T-helper 17 cell (primary cell): ENCODE measurements at places on chromosomes 4 and X. TPM values are rescaled to one million over a fixed set of nuclear protein-coding genes. Genes with fewer than 3 reads are reported as not detected.
A peak's percentile ranks its signal among the peaks of the same experiment; 100 is the strongest.

The SERPINA7 gene
- not detected for total RNA-seq

The RTL5 gene
- 2.7 TPM for total RNA-seq

The FOXR2 gene
- total RNA-seq: not detected

The PPEF2 gene
- total RNA-seq: 0.15 TPM

The CXCL3 gene
- 1.5 TPM for total RNA-seq

The FSTL5 gene
- not detected for total RNA-seq

The HS6ST2 gene
- total RNA-seq: not detected

The ZMAT1 gene
- total RNA-seq: 18.0 TPM

The GAGE12E gene
- total RNA-seq: not detected

DNA sequence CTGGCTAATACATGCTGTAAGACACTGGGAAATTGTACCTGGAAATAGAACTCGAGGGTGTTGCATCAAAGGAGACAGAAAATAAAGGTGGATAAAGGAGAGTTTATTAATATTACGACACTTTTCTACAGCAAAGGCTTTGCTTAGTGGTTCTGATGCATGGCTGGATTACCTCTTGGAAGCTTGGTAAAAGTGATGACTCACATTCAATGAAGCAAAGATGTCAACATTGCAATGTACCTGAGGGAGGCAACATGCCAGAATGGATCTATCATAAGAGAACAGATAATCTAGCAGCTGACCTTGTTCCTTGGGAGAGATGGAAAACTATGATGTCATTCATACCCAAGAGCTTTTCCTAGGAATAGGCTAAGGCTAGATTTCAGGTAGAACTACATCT lies 735.1 kb upstream of the DIAPH2 start:
- DNase-seq: no peak

DNA sequence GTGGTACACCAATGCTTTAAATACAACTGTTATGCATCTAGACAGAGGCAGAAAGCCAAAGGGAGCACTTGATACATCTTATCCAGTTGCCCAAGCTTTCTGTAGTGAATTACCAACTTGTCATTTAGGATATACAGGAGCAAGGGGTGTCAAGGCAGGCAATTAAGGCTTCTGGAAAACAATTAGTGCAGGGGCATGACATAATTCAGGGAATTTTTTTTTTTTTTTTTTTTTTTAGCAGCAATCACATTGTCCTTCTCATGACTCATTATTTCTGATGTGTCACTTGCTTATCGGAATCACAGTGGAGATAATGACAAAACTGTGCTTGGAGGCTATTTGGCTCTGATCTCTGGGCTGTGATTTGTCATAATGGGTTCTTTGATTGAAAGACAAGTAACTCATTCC lies 259.5 kb downstream of the ARHGAP24 start:
- no peak for DNase-seq

DNA sequence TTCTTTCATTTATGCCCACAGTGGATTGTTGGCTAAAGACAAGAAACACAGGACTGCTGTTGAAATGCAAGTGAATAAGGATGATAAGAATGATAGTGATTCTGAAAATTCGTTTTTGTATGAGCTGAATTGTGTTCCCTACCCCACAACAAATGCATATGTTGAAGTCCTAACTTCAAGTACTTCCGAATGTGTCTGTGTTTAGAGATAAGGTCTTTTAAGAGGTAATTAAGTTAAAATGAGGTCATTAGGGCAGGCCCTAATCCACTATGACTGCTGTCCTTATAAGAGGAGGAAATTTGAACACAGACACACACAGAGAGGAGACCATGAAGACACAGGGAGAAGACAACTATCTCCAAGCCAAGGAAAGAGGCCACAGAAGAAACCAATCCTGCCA lies 126.6 kb upstream of the ACSL4 start:
- DNase-seq: no peak

DNA sequence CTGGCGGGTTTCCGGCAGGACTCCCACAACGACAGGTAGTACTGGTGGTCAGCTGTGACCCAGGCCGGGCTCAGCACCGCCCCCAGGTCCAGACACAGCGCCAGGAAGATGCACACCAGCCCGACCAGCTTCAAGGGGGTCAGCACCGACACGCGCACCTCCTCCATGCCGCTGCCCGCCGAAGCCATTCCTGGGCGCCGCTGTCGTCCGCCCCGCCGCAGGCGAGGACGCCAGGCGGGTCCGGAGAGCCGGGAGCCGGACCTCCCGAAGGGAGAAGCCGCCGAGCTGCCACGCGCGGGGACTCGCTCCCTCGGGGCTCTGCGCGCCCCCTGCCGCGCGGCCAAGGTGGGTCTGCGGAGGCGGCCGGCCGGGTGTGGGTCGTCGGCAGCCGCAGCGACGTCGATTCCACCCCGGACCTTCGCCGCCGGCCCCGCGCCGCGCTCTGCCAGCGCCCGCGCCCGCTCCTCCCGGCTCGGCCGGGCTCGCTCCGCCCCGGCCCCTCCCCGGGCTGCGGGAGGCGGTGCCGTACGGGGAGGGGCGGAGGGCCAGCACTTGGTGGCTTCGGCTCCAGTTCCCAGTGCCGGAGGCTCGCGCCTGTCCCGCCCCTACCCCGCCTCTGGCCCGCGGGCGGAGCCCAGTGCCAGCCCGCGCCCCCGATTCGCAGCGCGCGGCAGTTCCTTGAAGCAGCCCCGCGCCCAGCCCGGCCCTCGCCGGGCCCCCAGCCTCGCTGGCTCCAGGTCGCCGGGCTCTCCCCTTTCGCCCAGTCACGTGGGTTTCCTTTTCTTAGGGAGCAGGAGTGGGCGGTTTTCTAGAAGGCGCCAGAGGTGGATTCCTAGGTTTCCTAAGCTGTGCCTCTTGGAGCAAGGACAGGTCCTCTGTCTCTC lies at the start of gene TMEM47:
Gene TMEM47 (minus strand): TSS at position 444 of the 884 bp plus-strand sequence. CDS start 256 bp downstream, at position 188.
- no peak for DNase-seq

- no peak for DNase-seq
These were observed 1383.3 kb downstream of the FAM133A start for GRCh38 chrX:95057341-95057740.

- DNase-seq: no peak
These were observed 17.4 kb downstream of the FHDC1 start for GRCh38 chr4:152953514-152953913.

GRCh38 chrX:37455381-37455780 lies 106.2 kb downstream of the PRRG1 start:
- no peak for DNase-seq

GRCh38 chrX:154827194-154828015 lies 7.1 kb downstream of the SMIM9 start:
- DNase-seq: no peak

DNA sequence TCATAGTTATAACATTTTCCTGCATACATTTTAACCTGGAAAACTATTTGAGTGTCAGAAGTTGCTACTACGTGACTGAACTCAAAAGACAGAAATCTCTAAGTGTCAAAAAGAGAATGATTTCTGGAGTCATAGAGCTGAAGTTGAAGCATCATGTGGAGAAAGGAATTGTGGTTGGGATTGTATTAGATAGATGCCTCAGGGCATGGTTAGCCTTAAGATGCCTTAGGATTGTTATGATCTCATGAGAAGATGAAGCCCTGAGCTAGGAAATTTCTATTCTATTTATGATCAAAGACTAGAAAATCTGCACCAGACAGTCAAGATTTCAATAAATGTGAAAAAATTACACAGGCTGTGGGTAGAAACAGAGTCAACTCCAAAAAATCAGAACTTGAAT lies 20.2 kb downstream of the EPGN start:
- no peak for DNase-seq

GRCh38 chr4:110769578-110769977 lies 146.7 kb upstream of the PITX2 start:
- DNase-seq: no peak

DNA sequence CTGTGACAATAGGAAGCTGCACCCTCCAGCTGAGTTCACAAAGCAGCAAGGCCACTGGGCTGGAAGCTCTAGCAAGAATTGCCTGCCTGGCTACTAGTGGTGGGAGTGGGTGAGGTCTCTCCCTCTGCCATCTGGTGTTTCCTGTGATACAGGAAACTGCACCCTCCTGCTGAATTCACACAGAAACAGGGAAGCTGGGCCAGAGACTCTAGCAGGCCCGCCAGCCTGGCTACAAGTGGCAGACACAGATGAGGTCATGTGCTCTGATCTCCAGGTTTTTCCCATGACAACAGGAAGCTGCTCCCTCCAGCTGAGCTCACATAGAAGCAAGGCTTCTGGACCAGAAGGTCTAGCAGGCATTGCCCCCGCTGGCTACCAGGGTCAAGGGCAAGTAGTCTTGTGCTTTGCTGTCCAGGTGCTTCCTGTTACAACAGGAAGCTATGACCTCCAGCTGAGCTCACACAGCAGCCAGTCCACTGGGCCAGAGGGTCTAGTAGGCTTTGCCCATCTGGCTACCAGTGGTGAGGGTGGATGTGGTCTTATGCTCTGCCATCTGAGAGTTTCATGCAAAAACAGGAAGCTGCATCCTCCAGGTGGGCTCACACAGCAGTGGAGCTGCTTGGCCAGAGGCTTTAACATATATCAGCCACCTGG lies 41.5 kb upstream of the ZXDA start:
- no peak for DNase-seq

DNA sequence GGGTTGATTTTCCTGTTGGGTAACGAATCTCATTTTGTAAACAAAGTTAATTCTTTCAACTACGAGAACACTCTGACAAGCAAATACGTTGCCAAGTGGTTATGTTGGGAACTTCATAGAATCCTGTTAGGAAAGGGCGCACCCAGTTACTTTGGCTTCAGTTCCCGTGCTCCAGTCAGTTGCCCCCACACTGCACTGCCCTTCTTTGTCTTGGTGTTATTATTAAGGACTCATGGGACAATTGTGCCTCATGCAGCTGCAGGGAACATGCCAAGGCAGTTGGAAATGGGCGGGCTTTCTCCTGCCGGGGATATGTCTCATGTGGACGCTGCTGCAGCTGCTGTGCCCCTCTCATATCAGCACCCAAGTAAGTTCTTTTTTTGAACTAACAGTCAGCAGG lies 28.9 kb downstream of the OFD1 start:
- no peak for DNase-seq

DNA sequence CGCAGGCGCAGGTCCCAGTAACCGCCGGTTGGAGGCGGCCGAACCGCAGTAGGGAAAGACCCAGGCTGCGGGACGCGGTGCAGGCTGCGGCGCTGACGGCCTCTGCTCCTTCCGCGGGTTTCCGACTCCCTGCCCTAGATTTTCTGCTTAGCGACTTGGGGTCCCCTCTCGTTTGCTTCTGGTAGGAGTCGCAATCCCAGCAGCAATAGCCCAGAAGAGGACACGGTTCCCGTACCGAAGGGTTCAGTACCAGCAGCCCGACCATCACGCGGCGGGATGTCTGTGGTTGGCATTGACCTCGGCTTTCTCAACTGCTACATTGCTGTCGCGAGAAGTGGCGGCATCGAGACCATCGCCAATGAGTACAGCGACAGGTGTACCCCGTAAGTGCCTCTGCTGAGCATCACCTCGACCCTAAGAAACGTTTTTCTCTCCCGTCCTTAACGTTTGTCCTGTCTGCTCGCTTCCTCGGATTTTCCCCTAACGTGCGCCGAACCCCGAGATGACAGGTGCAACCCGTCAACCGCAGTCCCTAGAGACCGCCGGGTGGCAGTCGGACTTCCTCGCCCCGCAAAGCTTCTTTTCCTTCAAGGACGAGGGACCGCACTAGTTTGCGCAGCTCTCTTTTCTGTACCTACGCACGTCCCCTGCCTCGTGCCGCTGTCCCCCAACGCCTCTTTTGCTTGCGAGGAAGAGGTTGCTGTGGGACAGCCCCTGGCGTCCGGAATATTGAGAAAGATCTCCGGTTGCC lies at the start of gene HSPA4L:
Gene HSPA4L (plus strand): TSS at position 48 of the 751 bp plus-strand sequence. CDS start 229 bp downstream, at position 277.
- peak; percentile 23 for DNase-seq

DNA sequence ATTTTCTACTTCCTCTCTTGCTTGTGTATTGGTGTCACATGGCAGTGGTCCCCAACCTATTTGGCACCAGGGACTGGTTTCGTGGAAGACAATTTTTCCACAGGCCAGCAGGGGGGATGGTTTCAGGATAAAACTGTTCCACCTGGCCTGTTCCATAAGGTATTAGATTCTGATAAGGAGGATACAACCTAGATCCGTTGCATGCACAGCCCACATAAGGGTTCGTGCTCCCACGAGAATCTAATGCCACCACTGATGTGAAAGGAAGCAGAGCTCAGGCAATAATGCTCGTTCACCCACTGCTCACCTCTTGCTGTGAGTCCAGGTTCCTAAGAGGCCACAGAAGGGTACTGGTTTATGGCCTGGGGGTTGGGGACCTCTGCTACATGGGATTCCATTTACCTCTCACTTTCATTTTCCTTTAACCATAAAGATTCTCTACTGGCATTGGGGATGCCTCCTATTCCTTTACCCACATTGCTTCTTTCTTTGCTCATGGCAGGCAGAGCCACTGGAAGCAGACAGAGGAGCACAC lies 38.1 kb downstream of the SEC31A start:
- no peak for DNase-seq

GRCh38 chrX:115531818-115532403 lies 29.1 kb upstream of the PLS3 start:
- no peak for DNase-seq

DNA sequence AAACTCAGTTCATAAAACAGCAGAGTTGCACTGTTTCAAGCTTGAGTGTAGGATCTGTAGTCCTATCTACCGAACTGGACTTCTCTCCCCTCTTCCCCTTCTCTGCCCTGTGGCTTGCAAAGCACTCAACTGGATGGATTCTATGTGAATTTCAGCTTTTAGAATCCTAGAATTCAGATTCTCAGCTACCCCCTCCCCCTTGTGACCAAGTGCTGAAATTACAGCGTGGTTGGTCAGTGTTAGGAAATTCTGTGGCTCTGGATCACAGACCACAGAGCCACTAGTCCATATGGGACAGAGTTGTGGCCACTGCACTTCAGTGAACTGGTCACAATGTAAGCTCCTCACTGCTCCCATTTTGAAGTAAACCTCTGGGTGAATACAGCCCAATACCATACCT lies 64.6 kb upstream of the TRPC5 start:
- DNase-seq: no peak

DNA sequence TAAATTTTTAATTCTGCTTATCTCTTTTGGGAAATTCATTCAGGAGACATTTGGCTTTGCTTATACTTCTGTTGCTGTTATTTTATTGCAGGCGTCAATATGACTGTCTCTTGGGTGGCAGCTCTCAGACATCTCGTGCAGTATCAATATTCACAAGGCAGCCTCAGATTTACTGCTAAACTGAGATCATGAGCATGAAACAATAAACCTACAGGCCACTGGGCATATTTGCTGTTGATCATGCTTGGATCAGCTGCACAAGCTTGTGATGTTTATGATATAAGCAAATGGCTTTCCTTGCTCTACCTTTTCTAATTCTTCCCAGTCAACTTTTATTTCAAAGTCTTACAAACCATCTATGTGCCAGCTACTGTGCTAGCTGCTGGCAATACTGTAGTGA lies 39.2 kb downstream of the TSPAN5 start:
- DNase-seq: no peak

GRCh38 chrX:119477812-119478232 lies 9.6 kb downstream of the SLC25A5 start:
- no peak for DNase-seq

GRCh38 chr4:115107411-115107810 lies 6.0 kb downstream of the NDST4 start:
- no peak for DNase-seq

DNA sequence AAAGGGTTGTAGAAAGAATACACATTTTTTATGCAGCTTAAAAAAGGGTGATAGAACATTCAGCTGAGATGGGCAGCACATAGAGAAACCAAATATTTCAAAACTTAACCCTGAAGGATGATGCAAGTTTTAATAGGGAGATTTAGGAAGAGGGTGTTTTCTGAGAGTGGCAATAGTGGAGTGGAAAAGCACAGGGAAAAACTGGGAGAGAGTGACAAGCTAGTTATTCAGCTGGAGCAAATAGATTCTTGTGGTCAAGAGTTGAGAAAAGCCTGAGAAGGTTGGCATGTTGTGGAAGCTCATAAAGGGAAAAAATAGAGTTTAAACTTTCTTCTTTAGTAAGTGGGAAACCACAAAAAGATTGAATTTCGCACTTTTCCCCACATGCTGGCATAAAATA lies 359.6 kb upstream of the PITX2 start:
- no peak for DNase-seq
